ENCODE measurements at places on chromosomes 3 and 15.

DNA sequence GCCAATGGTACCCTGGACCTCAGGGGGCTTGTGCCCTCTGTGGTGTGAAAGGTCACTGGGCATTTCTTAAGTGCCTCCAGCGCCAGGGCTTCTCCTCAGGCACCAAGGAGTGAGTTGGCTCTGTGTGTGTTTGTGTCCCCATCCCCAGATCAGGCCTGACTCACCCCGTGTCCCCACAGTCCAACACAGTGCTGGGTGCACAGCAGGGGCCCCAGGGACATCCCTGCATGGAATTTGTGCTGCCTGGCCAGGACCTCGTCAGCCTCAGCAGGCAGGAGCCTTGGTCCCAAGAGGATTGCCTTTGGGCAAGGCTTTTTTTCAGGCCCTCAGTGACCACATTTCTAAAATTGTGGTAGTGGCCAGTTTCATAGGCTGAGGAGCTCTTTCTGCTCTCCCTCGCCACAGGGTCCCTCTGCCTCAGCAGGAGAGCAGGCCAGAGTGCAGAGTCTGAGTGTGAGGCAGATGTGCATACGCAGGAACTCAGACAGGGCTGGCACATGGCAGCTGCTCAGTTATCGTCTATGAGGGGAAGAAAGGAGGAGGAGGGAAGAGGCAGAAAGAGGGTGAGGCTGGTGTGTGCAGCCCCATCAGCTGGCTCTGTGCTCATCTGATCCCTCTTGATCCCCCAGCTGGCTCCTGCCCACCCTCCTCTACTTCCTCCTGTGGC lies 215.6 kb downstream of the RPLP1 start:
- DNase-seq: no peak

GRCh38 chr3:161406594-161407555 lies 35.6 kb upstream of the SPTSSB start:
- no peak for DNase-seq

DNA sequence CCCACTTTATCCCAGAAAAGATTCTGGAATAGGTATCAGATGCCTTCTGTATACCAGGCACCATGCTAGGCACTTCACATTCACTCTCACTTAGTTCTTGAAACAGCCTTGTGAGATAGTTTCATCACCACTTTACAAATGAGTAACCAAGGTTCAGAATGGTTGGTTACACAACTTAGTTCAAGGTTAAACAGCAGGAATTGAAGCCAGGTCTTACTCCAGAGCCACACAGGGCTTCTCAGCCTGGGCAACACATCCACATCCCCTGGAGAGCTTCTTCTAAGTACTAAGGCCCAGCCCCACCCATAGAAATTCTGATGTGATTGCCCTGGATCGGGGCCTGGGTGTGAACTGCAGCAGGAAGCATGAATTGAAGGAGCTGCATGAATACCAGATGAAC lies 18.6 kb downstream of the WHAMM start:
- DNase-seq: no peak

GRCh38 chr3:153495422-153495821 lies 333.4 kb downstream of the RAP2B start:
- no peak for DNase-seq

DNA sequence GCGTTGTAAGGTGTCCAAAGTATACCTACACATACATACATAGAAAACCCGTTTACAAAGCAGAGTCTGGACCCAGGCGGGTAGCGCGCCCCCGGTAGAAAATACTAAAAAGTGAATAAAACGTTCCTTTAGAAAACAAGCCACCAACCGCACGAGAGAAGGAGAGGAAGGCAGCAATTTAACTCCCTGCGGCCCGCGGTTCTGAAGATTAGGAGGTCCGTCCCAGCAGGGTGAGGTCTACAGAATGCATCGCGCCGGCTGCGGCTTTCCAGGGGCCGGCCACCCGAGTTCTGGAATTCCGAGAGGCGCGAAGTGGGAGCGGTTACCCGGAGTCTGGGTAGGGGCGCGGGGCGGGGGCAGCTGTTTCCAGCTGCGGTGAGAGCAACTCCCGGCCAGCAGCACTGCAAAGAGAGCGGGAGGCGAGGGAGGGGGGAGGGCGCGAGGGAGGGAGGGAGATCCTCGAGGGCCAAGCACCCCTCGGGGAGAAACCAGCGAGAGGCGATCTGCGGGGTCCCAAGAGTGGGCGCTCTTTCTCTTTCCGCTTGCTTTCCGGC lies 318.6 kb downstream of the FGF12 start:
- no peak for DNase-seq

DNA sequence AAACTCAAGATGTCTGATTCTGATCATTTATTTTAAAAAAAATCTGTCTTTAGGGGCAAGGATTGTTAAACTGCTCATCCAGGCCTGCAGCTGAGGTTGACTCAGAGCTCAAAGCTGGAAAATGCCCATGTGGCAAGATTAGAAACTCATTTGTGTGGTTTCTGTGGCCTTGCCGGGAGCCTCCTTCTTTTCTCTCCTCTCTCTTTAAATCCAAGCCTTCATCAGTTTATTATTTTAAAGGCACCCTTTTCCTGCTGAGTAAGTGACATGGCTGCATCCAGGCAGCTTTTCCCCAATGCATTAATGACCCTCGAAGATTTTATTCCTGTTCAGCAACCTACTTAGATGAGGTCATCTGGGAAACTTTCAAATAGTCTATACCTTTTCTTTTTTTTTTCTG lies 221.3 kb upstream of the CDIN1 start:
- DNase-seq: no peak

DNA sequence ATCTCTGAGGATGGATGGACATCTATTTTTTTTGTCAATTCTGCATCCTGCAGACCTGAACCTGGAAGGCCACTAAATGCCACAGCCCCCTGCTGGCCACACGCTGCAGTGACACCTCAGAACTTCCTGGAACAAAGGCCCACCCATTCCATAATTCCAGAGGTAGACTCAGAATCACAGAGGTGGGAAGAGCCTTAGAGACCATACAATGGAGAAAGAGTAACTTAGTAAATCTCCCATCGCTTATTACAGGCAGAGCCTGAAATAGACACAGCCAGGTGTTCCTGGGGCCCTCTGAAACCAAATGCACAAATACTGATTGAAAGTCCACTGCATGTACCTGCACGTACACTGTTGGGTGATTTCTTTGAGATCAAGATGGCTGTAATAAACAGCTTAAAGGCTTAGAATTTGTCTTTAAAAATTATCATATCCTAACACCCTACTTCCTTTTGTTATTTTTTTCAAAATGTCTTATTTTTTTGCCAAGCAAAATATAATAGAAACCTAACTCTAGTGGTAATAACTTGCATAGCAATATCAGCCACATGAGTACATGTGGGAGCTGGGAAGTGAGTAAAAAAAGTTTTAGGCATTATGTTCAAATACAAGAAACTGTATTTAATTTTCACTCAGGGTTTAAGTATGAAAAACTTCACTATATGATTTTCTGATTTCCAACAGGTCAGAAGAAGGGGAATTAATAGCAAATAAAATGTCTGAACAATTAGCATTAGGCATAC lies 62.7 kb downstream of the EOMES start:
- peak; percentile 16 for DNase-seq

Measured in stimulated activated CD8-positive, alpha-beta memory T cell treated with anti-CD3 and anti-CD28 coated beads, Interleukin-15, amount 100 ng/mL, for 1 hour (primary cell).